ENCODE measurements at places on chromosomes 2 and 18. TPM values are rescaled to one million over a fixed set of nuclear protein-coding genes. Genes with fewer than 3 reads are reported as not detected.

Gene C2orf66
- not detected for total RNA-seq

Gene CAPN13
- not detected for total RNA-seq

Gene KCTD18
- total RNA-seq, result 15.3 TPM

Gene CRYGC
- total RNA-seq, result not detected

Gene COPS7B
- 48.0 TPM for total RNA-seq

Gene GCG
- total RNA-seq, result not detected

Gene RBM44
- 0.63 TPM for total RNA-seq

Gene HADHB
- total RNA-seq, result 75.1 TPM

Gene FBXO15
- 0.55 TPM for total RNA-seq

Gene C2orf78
- not detected for total RNA-seq

Gene CERKL
- total RNA-seq, result not detected

Gene NDUFV2
- 324 TPM for total RNA-seq

Gene MSTN
- not detected for total RNA-seq

Gene CPLX4
- not detected for total RNA-seq

Gene KIF5C
- 18.2 TPM for total RNA-seq

Gene GAD1
- total RNA-seq, result 1.0 TPM

Gene ONECUT2
- total RNA-seq, result not detected

Gene ACTG2
- total RNA-seq, result not detected

Gene GPR155
- total RNA-seq, result 6.2 TPM

Gene LRRFIP1
- 188 TPM for total RNA-seq

Gene PPM1G
- total RNA-seq, result 189 TPM

Gene CXCR4
- 106 TPM for total RNA-seq

Gene ERFE
- total RNA-seq, result not detected

Gene B3GNT7
- total RNA-seq, result 0.13 TPM

Gene PID1
- total RNA-seq, result not detected

Gene CYS1
- 0.20 TPM for total RNA-seq

Gene FEV
- total RNA-seq, result not detected

Gene MROH2A
- not detected for total RNA-seq

Gene GBX2
- not detected for total RNA-seq

Gene ESPNL
- total RNA-seq, result not detected

Gene VWA3B
- total RNA-seq, result not detected

Gene CMPK2
- 1.1 TPM for total RNA-seq

Gene ABCG8
- total RNA-seq, result not detected

Gene KCNF1
- total RNA-seq, result not detected

Gene MSH6
- total RNA-seq, result 152 TPM

Gene ACOXL
- total RNA-seq, result 0.27 TPM

Gene SAG
- total RNA-seq, result not detected

Gene MRPL44
- 42.6 TPM for total RNA-seq

Gene G6PC2
- not detected for total RNA-seq

Gene ITPRIPL1
- total RNA-seq, result 58.3 TPM

Measured in CD8-positive, alpha-beta memory T cell (primary cell).